ENCODE measurements at places on chromosomes 12 and 14.

DNA sequence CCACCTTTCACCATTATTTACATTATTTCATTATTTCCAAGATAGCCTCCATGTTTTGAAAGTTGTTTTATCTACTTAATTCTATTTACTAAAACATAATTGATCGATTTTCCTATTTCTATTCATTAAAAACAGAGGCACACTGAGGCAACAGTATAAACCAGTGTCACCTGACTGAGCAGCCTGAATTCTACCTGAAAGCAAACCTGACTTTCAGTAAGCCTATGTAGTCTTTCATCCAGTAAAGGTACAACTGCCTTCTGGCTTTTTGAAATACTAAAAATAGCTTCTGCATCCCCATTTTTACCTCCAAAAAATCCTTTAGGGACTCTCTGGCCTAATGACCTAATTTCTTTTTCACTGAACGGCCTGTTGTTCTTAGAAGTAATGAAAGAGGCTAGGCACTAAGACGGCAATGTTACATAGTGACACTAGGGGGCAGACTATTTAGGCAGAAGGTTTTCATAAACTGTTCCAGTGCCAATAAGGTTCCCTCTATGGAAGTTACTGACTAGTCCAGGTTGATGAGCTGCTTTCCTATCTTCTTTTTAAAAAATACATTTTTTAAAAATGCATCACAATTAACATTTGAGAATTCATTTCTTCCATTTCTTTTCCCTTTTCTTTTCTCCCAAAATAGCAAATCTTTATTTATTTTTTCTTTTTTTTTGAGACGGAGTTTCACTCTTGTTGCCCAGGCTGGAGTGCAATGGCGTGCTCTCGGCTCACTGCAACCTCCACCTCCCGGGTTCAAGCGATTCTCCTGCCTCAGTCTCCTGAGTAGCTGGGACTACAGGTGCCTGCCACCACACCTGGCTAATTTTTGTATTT lies 17.5 kb downstream of the ANAPC5 start:
- peak; percentile 35 for DNase-seq

GRCh38 chr12:68963856-68964745 lies 31.1 kb upstream of the CPM start:
- no peak for DNase-seq

GRCh38 chr14:61533513-61534255 lies 161.6 kb upstream of the HIF1A start:
- DNase-seq, result no peak

DNA sequence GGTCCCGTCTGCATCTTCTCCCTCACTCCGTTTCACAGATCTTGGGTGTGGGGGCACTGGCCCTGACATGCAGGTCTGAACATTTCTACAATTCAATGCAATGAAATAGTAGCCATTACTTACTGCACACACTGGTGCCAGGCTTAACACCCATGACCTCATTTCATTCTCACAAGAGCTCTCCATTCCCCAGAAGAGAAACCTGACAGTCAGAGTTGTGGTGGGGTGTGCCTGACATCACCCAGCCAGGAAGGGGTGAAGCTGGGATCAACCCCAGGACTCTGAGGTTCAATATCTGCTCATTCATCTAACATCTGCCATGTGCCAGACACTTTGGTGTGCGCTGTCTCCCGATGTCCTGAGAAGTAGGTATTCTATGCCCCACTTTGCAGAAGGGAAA lies 34.7 kb downstream of the MVK start:
- DNase-seq, result no peak

GRCh38 chr12:107519906-107520859 lies 165.4 kb upstream of the PWP1 start:
- DNase-seq, result no peak

- DNase-seq, result no peak
These were observed 352.8 kb downstream of the APAF1 start for GRCh38 chr12:98997899-98998298.

- no peak for DNase-seq
These were observed 210.8 kb upstream of the FLRT2 start for GRCh38 chr14:85319101-85319500.

DNA sequence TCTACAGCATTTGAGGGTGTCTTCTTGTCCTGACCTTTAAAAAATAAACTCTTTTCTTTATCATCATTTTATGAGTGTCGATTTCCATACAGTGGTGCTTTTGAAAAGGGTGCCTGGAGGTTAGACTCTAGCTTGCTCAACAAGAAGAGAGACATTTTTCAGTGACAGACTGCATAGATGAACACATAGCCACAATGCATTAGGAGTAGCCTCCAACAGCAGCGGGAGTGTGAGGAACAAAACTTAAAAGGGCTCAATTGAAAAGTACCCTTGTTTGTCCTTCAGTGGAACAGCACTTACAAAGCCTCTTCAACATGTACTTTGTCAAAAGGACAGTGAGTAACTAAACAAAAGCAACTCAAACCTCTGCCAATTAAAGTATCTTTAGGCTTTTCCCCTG lies 119.3 kb downstream of the SOX5 start:
- DNase-seq, result no peak

- DNase-seq, result no peak
These were observed 70.6 kb upstream of the MYF6 start for GRCh38 chr12:80636832-80637231.

GRCh38 chr12:64558754-64559153 lies 51.5 kb upstream of the RASSF3 start:
- DNase-seq, result no peak

DNA sequence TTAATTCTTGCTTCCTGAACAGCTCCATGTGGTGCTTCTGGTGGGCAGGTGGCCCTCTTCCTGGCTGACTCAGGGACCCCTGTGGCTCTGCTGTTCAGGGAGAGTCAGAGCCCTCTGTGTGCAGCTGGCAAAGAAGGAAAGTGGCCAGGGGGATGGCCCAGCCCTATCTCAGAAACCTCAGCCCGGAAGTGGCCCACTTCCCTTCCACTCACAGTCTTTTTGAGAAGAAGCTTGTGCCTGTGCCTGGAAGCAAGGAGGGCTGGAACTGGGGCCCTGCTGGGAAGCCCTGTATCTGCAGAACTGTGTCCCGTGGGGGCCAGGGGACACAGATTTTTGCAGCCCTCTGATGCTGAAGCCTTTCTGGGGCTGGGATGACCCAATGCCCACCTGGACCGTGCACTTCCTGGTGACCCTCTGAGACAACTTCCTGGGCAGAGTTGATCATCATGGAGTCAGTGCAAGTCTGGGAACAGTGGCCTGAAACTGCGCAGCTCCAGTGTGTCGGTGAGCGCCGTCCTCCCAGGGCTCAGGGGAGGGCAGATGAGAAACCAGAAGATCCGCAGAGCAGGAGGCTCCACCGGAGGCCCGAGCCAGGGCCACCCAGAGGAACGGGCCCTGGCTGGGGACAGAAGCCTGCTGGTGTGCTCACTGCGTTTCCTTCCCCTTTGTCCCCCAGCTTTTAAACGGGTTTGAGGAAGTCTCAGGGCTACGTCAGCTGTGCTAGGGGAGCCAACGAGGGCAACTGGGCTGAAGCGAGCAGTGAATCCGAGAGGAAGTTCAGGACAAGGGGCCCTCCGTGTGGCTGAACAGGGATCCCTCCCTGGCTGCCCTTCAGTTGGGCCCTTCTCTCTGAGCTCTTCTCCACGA lies 217.4 kb upstream of the RTL1 start:
- no peak for DNase-seq

DNA sequence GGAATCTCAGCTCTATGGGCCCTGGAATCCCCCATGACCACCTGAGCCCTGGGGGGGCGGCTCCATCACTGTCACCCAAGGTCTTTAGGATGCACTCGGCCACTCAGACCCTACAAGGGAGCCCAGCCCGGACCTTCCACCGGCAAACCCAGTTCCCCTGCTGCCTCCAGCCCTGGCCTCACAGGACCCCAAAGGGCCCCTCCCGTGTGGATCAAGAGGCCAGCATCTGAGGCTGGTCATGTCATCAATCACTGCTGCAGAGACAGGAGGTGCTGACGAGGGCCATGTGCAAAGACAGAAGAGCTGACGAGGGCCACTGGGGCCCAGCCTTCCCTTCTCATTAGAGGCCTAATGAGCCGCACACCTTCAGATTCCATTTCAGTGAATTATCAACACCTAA lies 39.0 kb upstream of the SFSWAP start:
- DNase-seq, result no peak

DNA sequence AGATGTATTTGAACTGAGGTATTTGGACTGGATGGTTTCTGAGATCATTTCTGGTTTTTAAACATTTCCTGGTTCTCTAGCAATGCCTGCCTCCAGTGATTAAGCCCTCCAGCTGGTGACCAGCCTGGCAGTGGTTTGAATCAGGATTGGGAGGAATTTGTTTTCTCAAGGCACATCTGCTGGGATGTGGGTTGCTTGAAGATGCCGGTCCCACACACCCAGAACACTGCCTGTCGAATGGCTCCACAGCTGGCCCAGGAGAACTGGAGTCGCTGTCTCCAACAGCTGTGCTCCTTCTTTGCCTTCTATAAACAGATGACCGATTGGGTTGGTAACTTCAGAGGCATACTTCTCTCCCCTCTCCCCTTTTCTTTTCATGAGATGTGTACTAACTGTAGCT lies 258.0 kb upstream of the DDHD1 start:
- DNase-seq, result no peak

GRCh38 chr12:110537605-110538409 lies 35.7 kb downstream of the RAD9B start:
- no peak for DNase-seq

- no peak for DNase-seq
These were observed 35.8 kb downstream of the CCNK start for GRCh38 chr14:99516871-99517642.

- no peak for DNase-seq
These were observed 381.0 kb upstream of the USP15 start for GRCh38 chr12:61879229-61879628.

GRCh38 chr14:50669441-50669986 lies 1.4 kb upstream of the SAV1 start:
- DNase-seq, result no peak

GRCh38 chr14:36293824-36294223 lies 26.6 kb downstream of the MBIP start:
- DNase-seq, result peak; percentile 7

DNA sequence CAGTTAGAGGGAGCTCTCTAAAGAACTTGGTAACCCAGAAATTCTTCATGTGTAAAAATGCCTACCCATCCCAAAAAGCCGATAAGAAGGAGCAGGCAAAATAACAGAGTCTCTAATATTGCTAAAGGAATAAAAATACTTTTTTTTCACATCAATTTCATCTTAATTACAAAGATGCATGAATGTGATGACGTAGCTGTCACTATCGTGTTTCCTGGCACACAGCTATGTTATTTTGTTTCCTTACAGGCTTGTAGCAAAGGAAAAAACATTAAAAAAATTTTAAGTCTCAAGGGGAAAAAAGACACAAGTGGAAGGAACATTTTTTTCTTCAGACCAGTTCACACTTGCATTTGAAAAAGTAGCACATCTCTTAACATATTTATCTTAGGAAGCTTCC lies 10.3 kb upstream of the LGALS3 start:
- no peak for DNase-seq

GRCh38 chr12:121883315-121883660 lies 5.3 kb upstream of the PSMD9 start:
- no peak for DNase-seq

DNA sequence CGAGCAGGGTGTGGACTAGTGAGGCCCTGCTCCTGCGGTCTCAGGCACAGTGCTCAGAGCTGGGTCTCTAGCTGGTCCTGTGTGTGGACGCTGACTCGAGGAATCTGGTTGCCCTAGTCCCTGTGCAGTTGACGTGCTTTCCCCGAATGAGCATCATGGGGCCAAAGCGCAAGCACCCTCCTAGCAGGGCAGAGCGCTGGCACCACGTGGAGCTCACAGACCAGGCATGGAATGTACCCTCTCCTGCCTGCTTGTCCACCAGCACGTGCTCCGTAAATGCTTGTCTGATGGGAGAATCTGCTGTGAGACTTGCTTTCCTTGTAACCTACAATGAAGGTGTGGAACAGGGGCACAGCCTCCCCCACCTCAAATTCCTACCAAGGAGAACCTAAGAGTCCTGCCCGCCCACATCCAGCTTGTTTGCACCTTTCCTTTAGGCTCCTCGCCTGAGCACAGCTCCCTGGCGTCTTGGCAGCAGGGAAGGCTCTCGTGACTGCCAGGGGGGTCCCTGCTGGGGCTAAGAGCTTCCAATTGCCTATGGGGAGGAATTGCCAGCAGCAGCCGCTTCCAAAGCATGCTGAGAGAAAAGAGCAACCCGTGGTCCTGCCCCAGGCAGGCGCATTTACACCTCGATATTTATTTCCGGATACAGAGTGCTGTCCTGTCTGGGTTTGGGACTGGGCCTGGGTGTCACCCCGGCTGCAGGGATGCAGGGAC lies 125.0 kb downstream of the PIWIL1 start:
- no peak for DNase-seq

- peak; percentile 19 for DNase-seq
These were observed 109.7 kb upstream of the MDGA2 start for GRCh38 chr14:47785058-47785457.

GRCh38 chr14:102524451-102525218 lies 15.1 kb upstream of the ANKRD9 start:
- DNase-seq, result peak; percentile 97

All from hindlimb muscle (tissue), 1 donor.